H54 (cell line): ENCODE measurements at places on chromosomes 13 and 19.

GRCh38 chr19:41303954-41304353 lies 6.0 kb upstream of the CCDC97 start:
- no peak for DNase-seq

- no peak for DNase-seq
These were observed 197.1 kb upstream of the GPC6 start for GRCh38 chr13:93029536-93029935.

- DNase-seq, result no peak
These were observed 73.4 kb upstream of the FLT1 start for GRCh38 chr13:28568286-28568685.

DNA sequence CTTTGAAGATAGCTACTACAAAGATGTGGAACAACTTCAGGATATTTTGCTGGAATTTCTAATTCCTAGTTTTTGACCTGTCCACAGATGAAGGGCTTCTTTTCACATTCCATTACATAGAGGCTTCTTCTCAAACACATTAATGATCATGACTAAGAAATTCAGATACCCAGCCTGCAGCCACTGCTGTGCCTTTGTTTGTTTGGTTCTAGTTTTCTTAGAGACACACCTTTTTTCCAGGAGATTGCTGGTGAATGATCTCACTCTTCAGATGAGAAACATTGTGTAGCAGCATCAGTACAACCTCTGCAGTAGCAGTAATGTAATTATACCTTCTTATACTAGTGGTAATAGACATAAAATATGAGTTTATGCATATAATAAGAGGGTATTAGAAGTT lies 5.0 kb downstream of the TDRD3 start:
- DNase-seq, result peak; percentile 15

GRCh38 chr13:37046062-37046461 lies 13.4 kb downstream of the SUPT20H start:
- no peak for DNase-seq

- DNase-seq, result no peak
These were observed 43.4 kb upstream of the PDCD5 start for GRCh38 chr19:32537580-32537979.

DNA sequence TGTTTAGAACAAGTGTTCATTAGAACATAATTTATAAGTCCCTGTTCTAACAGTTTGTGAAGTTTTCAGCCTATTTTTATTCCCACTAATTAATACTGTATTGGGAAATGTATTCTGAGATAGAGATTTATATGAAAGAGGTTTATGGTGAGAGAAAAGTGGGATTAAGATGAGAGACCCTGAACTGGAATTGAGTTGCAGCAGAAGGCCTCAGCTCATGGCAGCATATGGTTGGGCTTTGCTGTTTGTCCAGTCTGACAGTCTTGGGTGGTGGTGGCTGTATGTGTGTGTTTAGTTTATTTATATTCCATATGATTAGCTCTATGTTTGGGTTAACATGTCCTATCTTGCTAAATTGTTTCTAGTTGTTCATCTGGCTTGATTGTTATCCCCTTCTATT lies 575.1 kb downstream of the SLITRK5 start:
- DNase-seq, result no peak

GRCh38 chr13:21060338-21061028 lies 903 bp downstream of the LATS2 start:
- DNase-seq, result no peak

GRCh38 chr13:99842405-99842804 lies 129.2 kb downstream of the ZIC5 start:
- no peak for DNase-seq

GRCh38 chr13:48265217-48265815 lies 32.3 kb downstream of the ITM2B start:
- no peak for DNase-seq

DNA sequence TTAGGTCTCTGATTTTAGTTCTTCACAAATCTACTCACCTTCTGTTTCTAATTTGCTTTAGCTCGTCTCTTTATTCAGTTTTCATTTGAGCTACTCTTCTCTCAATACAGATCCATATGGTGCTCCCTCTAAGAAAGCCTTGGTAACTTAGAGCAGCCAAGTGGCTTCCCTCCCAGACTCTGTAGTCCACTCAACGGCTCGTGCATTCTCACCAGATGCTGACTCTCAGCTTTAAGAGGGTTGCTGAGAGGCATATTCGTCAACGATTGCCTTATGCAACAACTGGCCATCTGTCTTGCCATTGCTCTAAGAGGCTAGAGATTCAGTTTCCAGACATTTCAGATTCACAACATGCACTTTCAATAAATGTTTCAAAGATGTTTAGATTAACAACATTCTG lies 785.8 kb upstream of the SLC10A2 start:
- no peak for DNase-seq

- DNase-seq, result no peak
These were observed 16.3 kb upstream of the ASF1B start for GRCh38 chr19:14152713-14153112.

DNA sequence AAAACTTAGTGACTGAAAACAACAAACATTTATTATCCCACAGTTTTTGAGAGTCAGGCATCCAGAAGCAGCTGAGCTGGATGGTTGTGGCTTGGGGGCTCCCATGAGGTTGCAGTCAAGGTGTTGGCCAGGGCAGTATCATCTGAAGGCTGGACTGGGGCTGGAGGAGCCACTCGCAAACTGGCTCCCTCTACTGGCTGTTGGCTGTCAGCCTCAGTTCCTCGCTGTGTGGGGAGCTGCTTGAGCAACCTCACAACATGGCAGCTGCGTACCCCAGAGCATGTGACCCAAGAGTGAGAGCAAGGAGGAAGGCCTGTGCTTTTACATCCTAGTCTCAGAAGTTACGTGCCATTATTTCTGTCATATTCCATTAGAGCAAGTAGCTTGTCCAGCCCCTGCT lies 9.7 kb downstream of the YJU2 start:
- no peak for DNase-seq

- no peak for DNase-seq
These were observed 20.6 kb downstream of the PBX4 start for GRCh38 chr19:19597809-19598306.

DNA sequence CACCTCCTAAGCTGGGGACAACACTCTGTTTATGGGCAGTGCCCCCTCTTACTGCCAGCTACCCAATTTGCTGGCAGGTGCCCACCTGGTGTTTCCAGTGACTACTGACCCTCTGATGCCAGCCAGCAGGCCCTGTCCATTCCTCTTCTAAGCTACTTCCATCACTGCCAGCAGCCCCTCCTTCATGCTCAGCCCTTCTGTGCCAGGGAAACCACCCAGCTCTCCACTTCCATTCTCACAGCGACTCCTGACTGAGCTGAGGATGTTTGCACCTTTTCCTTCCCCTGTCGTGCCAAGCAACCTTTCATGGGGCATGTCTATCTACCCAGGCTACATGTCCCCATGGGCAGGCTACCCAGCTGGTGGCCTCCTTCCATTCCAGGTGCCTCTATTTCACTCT lies 24.0 kb upstream of the ZNF492 start:
- DNase-seq, result no peak

DNA sequence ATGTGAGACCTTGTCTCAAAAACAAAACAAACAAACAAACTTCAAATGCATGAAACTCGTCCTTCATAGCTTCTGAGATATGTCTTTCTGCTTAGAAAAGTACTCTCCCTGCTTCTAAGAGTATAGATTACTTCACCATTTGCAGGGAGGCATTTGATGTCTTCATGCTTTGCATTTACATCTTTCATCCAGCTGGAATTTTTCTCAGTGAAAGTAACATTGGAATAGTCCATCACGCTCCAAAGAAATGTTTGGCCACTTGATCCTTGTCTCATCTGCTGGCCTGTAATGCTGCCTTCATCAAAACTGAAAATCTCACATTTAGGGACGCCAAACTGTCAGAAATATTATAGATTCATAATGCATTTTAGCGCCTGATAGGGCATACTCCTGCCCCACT lies 19.2 kb downstream of the PNMA8A start:
- no peak for DNase-seq

DNA sequence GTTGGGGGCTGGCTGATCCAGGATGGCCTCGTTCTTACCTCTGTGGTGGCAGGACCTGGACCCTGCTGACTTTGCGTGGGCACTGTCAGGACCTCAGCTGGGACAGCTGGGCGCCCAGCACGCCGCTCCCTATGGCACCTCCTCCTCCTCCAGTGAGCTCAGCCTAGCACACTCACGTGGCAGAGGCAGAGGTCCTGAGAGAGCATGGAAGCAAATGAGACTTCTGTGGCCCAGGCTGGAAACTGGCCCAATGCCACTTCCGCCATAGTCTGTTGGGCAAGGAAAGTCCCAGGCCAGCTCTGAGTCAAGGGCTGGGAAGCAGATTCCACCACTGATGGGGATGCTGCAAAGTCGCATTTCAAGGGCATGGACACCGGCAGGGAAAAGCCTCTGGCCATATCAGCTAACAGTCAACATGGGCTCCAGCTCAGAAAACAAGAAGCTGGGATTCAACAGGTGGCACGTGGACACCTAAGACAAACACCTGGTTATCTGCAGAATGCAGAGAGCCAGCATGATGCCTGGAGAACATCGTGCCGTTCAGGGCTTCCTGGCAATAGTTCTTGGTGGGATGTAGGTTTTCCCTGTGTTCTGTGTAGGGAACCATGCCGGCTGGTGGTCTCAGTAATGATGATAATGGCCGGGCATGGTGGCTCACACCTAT lies 16.7 kb downstream of the MYBPC2 start:
- peak; percentile 83 for DNase-seq

DNA sequence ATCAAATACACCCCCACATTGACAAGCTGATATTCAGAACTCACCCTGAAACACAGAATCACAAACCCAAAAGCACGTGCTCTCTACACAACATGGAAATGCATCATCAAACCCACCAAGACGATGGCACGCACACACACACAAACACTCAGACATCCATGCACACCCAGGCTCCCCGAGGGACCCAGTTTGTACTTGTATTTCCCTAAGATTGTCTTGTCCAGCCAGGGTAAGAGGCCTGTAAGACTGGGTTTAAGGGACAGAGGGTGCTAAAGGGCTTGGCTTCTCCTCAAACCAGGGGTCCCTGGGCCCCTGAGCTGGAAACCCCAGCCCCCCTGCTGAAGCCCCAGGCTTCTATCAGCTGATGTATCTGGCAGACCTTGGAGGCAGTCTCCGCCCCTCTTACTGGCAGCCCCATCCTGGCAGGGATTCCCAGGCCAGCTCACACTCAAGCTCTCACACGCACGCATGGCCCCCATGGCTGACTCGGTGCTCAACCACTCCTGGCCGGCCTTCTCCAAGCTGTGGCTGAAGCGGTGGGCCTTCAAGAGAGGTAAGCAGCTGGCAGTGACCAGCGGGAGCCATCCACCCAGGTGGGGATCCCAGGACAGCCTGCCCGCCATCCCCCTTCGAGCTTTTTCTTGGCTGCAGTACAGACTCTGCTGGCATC lies 6.5 kb downstream of the ARHGEF18 start:
- no peak for DNase-seq

DNA sequence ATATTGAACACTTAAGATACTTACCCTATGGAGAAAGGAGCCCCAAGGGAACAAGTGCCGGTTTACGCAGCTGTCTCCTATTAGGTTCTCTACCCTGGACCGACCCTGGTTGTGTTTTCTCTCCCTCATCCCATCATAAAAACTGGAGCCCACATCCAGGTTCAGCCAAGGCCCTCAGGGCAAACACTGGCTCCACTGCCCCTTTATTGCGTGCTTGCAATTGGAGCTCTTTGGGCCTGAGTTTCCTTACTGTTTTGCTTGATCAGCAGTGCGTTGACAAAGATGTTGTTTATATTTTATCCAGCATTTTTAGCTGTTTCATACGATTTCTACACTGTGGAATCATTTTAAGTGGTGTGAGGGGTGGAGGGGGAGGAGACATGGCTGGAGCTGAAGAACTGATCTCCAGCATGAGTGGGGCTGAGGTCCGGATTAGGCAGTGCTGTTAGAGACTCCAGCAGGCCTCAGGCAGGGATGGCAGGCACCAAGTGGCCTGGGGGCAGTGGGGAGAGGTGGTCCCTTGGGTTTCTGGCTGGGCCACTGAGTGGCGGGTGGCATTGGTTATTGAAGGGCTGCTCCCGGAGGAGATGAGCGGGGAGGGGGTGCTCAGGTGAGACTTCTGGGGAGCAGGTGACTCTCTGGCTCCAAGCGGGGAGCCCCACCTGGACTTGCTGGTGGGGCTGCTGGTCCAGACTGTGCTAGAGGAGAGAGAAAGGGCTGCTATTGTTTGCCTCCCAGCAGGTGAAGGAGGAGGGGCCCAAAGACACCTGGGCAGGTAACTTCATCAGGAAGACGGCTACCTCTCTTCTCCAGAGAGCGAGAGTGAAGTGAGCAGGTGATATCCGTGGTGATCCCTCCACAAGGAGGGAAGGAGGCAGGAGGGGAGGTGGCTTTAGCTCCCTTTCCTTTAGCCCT lies 62.4 kb upstream of the RNF113B start:
- no peak for DNase-seq

GRCh38 chr19:55525289-55526101 lies 11.4 kb downstream of the SBK2 start:
- DNase-seq, result no peak
